ENCODE measurements at places on chromosomes 16 and 17.

- DNase-seq, result no peak
Measured at GRCh38 chr17:2378905-2379304, 22.0 kb downstream of the MNT start.

GRCh38 chr16:29983420-29984136, 9.9 kb downstream of the TAOK2 start:
- DNase-seq, result no peak

DNA sequence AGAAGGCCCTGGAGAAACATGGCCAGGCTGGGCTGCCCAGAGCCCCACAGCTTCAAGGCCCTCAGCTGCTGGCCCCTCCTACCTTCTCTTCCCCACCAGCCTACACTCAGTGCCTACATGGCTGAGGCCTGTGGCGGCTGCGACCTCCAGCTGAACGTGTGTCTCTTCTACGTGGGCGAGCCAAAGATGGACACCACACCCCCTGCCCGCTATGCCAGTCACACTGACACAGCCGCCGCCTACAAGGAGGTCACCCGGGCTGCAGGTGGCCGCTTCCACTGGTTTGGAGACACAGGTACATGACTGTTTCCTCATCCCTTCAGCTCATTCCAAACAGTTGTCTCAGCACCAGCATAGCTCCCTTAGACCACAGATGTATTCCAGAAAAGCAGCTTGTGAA, 29.5 kb upstream of the SDR42E2 start:
- DNase-seq, result no peak

DNA sequence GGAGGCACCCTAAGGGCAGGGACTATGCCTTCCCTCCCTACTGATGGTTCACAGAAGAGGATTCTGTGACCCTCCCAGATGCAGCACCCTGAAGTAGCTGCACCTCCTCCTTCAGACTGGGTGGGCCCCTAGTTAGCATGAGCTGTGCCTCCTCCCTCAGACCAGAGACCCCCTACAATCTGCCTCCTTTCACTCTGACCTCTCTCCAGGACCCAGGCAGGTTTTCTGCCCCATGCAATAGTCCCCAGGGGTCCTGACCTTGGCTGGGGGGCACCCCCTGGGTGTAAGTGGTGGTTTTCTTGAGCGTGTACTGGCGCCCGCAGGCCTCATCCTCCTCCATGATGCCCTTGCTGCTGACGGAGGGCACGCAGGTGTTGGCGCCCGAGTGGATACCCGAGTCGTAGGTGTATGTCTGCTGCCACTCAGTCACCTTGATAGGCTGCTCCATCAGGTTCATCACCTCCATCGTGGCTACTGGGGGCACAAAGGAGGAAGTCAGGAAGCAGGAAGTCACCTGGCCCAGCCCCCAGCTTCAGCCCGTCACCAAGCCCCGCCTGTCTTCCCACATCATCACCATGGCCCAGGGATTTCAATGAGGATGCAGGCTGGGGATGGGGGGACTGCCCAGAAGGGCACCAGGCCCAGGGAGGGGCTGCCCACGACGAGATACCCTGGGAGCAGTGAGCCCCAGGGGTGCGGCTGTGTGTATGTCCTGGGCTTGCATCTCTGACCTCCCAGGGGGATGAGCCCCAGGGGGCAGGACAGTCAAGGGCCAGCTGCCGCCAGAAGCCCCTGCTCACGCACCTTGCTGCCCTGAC, 14.9 kb downstream of the JUP start:
- no peak for DNase-seq

GRCh38 chr17:55215711-55216110, 49.0 kb upstream of the HLF start:
- no peak for DNase-seq

DNA sequence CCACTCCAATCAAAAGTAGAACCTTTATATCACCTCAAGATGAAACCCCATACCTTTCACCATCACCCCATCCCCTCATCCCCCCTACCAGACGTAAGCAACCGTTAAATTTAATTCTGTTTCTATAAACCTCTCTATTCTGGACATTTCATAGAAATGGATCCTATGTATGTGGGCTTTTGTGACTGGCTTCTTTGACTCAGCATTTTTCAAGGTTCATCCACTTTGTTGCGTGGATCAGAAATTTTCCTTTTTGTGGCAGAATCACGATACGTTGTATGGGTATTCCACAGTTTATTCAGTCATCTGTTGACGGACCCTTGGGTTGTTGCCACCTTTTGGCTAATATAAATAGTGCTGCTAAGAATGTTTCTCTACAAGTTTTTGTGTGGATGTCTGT, 8.6 kb downstream of the PLCG2 start:
- no peak for DNase-seq

GRCh38 chr17:68612209-68612922, 11.2 kb upstream of the FAM20A start:
- no peak for DNase-seq

DNA sequence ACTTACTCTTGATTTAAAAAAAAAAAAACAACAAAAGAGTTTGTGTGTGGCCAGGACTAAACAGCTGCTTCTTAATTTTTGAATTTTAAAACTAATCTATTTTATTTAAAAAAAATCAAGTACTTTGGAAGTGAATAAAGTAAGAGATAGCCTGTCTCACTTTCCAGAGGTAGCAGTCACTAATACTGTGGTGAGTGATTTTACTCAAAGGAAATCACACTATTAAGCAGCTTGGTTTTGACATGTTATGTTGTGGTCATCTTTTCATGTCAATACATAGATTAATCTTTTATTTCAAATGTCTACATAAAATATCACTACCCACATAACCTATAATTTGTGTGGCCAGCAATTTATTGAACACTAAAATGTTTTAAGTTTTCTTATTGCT, 102.2 kb upstream of the HLF start:
- DNase-seq, result no peak

DNA sequence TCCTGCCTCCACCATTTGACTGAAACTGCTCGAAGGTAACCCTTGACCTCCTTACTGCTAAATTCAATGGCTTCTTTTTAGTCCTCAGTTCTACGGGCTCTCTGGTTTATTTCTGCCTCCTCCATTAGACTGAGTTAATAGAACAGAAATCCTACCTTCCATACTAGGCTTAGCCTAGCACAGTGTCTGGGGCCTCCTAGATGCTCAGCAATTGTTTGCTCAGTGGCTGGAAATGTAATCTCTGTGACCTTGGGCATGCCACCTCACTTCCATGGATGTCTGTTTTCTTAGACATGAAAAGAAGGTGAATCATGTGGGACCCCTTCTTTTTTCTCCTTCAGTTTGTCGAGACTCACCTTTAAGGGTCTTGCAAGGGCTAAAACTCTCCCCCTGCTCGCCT, 19.7 kb downstream of the NXPH3 start:
- no peak for DNase-seq

GRCh38 chr16:68999114-68999513, 106.3 kb upstream of the HAS3 start:
- DNase-seq, result no peak

DNA sequence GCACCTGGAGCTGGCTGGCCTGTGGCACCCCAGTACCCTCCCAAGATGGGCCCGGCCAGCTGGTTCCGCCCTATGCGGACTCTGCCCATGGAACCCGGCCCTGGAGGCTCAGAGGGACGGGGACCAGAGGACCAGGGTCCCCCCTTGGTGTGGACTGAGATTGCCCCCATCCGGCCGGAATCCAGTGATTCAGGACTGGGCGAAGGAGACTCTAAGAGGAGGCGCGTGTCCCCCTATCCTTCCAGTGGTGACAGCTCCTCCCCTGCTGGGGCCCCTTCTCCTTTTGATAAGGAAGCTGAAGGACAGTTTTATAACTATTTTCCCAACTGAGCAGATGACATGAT, 12.0 kb downstream of the TBX21 start:
- no peak for DNase-seq

DNA sequence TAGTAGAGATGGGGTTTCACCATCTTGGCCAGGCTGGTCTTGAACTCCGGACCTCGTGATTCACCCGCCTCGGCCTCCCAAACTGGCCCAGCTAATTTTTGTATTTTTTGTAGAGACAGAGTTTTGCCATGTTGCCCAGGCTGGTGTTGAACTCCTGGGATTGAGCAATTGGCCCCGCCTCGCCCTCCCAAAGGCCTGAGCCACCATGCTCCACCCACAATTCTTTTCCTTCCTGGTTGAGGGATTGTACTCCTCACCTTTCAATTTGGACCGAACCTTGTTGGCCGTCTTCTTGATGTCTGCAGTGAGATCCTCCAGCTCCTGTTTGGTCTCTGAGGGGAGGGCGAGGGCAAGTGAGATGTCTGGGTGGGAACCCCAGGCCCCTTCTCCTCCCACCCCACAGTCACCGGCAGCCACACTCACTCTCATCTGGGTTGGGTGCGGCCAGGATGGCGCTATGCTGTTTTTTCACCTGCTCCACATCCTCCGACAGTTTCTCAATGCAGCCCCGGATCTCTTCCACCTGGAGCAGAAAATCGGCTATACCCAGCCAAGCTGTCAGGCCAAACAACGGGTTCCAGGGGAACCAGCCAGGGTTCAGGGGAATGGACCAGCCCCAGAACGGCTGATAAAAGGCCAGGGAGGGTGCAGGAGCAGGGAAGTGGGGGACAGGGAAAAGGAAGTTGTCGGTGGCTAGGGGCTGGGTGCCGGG, 9.6 kb downstream of the STX1B start:
- DNase-seq, result no peak

GRCh38 chr17:3448059-3448665, 14.5 kb upstream of the OR1E2 start:
- no peak for DNase-seq

GRCh38 chr16:1194665-1195392, 30.2 kb downstream of the TPSG1 start:
- no peak for DNase-seq

DNA sequence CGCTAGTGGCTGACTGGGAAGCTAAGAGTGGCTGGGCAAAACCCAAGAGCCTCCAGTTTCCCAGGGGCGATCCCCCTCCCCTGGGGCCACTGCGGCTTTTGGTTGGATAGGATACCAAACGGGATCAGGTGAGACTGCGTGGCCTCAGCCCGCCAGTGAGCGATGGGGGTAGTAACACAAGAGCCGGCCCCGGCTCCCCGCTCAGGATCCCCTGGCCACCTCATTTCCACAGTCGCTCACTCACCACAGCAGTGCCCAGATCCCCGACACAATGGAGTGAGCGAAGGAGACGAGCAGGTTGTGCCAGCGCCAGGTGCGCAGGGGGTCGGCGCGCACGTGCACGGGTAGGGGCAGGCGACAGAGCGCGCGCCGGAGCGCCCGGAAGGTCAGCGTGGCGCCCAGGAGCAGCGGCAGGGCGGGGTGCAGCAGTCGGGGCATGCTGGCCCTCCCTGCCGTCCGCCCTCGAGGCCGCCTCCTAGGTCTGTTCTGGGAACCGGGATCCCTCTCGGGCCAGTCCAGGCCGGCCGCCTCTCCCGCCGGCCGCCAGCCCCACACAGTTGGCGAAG, 290 bp downstream of the TLCD1 start:
- DNase-seq, result no peak

- no peak for DNase-seq
Measured at GRCh38 chr17:8629371-8630226, 926 bp downstream of the MYH10 start.

Measured in activated effector memory CD4-positive, alpha-beta T cell treated with Interleukin-2 at 50 U/mL for 16 hours (primary cell).